ENCODE measurements at places on chromosomes 7 and 10.

- DNase-seq = no peak
Measured at GRCh38 chr7:88347517-88347916, 40.8 kb upstream of the STEAP4 start.

- no peak for DNase-seq
Measured at GRCh38 chr7:2873686-2874551, 29.8 kb upstream of the GNA12 start.

DNA sequence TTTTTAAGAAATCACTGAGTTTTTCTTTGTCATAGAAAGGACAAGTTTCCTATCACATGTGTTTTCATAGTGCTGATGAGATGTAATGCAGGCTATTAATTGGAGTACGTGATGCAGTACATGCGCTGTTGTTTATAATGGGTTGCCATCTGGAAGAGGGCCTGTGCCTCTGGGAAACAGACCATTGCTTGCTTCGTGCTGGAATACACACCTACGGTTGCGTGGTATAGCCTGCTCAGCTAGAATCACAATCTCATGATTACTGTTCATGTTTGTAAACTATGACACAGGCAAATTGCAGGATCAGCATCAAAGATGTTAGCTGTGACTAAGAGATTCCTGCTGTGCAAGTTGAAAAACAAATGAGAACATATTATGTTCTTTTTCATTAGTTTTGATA is 107.2 kb upstream of the STEAP1B start:
- DNase-seq = no peak

GRCh38 chr10:126314863-126315493 is 73.3 kb downstream of the ADAM12 start:
- no peak for DNase-seq

DNA sequence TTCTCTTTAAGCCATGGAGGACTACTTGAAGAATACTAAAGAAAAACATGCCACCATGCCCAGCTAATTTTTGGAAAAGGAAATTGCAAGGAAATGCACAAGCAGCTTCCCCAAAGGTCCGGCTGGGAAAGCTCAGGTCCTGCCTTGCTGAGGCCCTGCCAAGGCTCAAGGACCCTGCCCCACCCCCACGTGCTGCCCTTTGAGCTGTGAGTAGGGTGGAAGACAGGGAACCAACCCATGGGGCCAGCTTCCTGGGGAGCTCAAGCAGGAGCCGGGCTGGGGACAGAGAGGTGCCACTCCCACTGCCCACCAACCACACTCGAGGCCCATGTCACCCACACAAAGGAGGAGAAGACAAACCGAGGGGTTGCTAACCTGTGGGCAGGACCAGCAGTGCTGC is 78.2 kb downstream of the SLIT1 start:
- DNase-seq = no peak

DNA sequence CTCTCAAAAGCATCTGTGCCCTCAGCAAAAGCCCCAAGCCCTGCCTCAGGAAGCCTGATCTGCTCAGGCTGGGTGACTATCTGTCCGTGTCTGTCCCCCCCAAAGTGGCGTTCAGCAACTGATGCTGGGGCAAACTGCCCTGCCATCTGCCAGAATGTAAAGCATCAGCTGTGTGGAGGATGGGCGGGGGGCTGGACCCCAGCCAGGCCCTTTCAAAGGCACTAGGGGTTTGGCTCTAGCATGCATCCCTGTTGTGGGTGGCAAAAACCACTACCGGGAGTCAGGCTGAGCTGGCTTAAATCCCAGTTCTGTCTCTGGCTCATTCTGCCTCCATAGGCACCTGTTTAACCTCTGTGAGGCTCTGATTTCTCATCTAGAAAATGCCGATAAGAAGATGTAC is 35.5 kb downstream of the GPRIN2 start:
- no peak for DNase-seq

DNA sequence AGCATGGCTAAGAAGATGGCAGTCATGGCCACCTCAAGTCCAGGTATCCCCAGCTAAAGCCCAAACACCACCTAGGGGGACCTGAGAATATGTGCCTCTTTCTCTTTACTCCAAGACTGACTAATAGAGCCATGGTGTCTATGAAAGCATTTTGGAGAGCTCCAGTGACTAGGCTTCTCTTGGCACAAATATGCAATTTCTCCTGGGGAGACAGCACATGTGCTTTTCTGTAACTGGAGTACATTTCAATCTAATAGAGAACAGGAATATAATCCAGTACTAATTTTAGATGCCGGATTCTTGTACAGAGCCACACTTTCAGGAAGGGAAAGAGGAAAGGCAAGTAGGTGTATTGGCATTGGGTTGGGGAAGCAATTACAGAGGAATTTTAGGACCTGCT is 260.1 kb downstream of the BMPER start:
- DNase-seq = no peak

- no peak for DNase-seq
Measured at GRCh38 chr7:32142649-32143048, 72.4 kb upstream of the PDE1C start.

DNA sequence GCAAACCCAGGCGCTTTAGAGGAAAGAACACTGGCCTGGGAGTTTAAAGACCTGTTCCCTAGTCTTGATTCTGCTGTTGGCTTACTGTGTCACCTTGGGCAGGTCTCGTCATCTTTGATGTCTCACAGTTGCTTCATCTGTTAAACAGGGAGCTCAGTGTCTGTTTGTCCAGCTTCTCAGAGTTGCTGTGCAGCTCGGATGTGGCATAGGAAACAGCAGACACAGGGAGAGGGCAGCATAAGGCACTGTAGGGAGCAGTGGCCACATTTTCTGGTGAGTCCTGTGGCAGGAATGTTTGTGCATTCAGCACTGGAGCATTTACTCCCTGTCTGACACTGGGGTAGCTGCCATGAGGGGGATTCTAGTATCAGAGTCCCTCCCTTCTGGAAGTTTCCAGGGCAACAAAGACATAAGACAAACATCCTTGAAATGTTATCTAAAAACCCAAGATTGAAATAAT is 2.0 kb downstream of the REPIN1 start:
- DNase-seq = no peak

DNA sequence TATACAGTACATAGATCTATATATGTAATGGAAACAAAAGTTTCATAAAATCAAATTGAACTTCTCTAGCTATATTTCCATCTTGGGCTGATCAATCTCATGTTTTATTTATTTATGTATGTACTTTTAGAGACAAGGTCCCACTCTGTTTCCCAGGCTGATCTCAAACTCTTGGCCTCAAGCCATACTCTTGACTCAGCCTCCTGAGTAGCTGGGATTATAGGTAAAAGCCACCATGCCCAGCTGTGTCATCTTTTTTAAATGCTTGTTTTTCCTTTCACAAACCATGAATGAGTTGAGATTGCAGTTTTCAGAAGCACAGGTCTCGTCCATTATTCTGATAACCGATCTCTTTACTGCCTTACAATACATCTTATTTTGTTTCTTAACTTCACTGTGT is 400.9 kb downstream of the KCNMA1 start:
- no peak for DNase-seq

Measured in right renal pelvis (tissue), 4 donors.